ENCODE measurements at places on chromosomes 4 and X.

DNA sequence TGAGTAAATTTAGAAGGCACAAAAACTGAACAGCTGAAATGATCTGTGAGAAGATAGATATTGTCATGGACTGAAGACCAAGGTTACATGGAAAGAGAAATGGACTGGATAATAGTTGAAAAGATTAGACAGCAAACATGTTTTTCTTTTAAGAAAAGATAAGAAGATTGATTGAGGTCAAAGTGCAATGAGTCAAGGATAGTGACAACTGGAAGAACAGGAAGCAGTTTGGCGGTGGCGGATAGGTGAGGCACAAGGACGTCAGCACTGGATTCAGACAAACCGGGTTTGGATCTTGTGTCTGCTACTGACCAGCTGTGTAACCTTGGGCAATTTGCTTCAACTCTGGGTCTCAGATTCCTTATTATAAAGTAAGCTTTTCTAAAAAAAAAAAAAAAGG lies 2.0 kb upstream of the HPGD start:
- DNase-seq = no peak

GRCh38 chr4:138919094-138919936 lies 96.3 kb upstream of the NOCT start:
- DNase-seq = peak; percentile 77

DNA sequence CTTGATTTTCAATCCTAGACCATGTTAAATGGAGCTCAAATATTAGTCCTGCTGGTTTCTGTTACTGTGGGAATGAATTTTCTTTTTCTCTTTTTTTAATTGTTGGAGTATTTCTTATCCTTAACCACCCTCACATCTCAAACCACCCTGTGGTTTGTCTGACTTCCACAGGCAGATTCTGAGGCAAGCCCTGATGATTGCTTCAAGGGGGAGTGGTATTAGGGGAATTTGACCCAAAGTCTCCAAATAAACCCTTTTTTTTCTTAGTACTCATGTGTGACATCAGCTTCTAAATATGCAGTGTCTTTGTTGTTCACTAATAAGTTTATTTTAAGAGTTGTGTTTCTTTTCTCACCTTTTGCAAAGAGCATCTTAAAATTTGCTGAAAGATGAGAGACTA lies 810.3 kb downstream of the IL1RAPL1 start:
- peak; percentile 21 for DNase-seq

- no peak for DNase-seq
Observed at GRCh38 chr4:122827258-122827878, 737 bp downstream of the FGF2 start.

- no peak for DNase-seq
Observed at GRCh38 chr4:146260521-146260920, 46.2 kb downstream of the REELD1 start.

GRCh38 chr4:86048426-86048825 lies 311.4 kb downstream of the MAPK10 start:
- DNase-seq = no peak

GRCh38 chr4:102431608-102431961 lies 69.6 kb upstream of the NFKB1 start:
- no peak for DNase-seq

DNA sequence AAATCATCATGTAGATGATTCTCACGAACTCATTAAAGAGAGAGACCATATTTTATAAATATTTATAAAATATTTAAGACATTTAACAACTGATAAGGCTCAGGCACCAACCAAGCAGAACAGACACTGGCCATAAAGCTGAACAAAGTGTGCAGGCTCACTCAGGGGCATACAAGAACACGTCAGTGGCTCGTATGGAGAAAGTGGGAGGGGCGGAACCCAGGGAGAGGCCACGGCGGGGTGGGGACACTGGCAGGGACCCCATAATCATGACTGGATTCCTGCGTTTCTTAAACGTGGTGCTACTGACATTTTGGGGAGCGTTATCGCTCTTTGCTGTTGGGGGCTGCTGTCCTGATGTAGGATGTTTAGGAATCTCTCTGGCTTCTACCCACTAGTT lies 31.3 kb upstream of the FAT1 start:
- DNase-seq = no peak

DNA sequence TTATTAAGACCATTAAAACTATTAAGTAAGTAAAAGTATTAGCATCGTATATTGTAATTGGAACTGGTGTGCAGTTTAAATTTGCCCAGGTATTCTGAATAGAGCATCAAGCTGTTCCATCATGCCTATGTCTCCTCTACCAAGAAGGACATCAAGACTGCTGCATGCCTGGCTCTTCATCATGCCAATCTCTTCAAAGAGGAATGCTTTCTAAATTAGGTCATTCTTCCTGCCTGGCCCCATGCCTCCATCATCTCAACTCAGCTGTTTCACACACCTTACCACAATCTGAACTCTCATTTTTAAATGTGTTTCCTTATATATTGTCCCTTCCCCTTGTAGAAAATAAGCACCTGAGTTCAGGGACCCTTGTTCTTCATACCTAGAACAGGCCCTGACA lies 270.5 kb upstream of the PPARGC1A start:
- no peak for DNase-seq

DNA sequence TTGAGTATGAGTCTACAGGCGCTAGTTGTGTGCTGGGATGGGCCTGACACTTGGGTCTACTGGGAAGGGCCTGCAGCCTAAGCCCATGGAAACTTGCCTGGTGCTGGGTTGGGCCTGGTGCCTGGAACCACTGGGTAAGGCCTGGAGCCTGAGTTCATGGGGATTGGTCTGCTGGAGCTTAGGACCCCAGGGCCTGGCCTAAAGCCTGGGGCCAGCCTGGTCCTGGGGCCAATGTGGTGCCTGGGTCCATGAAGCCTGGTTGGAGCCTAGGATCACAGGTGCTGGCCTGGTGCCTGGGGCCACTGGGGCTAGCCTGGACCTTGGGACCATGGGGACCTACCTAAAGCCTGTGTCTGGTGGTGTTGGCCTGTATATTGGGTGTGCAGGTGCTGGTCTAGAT lies 270.3 kb upstream of the GRIA3 start:
- DNase-seq = no peak

GRCh38 chr4:110270492-110271197 lies 72.2 kb upstream of the ELOVL6 start:
- peak; percentile 35 for DNase-seq

DNA sequence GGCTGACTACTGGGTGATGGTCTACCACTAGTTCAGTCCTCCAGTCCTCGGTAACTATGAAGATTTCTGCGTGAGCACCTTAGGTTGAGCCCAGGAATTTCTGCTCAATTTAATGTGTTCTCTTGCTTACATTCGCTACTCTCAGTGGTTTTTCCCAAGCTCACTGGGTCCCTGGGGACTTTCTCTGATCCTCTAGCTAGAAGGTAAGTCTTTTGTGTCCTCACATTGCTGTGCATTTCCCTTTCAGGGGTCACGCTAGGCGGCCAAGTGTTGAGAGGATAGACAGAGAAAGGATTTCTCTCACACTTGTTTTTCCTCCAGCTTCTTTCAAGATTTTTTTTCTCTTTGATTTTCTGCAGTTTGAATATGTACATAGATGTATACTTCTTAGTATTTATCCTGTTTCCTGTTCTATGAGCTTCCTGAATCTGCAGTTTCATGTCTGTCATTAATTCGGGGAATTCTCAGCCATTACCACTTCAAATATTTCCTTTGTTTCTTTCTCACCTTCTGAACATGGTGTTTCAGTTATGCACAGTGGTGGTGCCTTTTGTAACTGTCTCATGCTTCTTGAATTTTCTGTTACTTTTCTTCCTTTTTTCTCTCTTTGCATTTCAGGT lies 17.5 kb downstream of the MAGEA9 start:
- no peak for DNase-seq

GRCh38 chrX:143437439-143437838 lies 79.8 kb downstream of the SPANXN3 start:
- peak; percentile 2 for DNase-seq

DNA sequence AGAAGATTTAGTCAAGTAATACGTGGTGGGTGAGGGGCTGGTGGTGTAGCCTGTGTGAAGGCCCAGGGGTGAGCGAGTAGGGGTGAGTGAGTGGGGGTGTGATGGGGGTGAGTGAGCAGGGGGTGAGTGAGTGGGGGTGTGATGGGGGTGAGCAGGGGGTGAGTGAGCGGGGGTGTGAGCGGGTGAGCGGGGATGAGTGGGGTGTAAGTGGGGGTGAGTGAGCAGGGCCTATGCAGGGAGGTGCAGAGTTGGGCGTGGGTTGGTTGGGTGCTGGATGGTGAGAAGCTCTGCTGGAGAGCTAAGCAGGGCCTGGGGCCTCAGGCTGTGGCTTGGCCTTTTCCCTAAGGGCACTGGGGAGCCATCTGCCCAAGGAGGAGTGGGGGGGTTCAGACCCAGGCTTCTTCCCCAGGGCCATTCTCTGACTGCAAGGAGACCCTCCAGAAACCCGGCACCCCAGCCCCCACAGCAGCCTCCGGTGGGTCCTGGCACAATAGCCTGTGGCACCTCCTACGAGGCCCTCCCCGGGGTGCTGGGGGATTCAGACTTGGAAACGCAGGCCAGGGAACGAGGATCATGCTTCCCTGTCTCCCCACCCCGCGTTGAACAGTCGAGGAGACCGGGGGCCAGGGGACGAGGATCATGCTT lies 30.4 kb downstream of the SH3TC1 start:
- DNase-seq = no peak

DNA sequence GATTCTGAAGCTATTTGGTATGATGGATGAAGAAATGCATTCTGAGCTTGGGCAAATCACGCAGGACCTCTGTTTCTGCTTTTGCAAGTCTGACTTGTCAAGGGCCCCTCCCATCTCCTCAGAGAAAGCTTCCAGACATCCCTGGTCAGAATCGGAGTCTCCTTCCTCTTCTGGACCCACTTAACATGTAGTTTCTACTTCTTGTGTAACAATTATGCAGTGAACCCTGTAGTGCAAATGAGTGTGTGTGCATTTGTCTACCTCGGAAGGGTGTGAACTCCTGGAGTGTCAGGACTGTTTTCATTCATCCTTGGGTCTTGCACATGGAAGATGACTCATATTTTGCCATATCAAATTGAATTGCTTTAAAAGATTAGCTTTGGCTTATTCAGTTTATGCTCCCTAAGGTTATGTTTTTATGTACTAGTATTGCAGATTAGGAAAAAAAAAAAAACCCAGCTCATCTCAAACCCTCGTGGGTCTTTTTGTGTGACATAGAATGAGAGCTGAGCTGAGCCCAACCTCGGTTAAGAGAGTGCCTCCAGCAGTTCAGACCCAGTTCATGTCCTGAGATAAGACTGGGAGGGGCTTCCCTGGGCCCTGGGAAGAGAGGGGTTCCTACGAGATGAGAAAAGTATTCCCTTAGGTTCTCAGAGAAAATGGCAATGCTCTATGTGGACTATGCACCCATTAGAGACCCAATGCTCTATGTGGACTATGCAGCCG lies 61.1 kb upstream of the RPL34 start:
- DNase-seq = no peak

- DNase-seq = no peak
Observed at GRCh38 chr4:174707051-174707676, 121.9 kb downstream of the GLRA3 start.

DNA sequence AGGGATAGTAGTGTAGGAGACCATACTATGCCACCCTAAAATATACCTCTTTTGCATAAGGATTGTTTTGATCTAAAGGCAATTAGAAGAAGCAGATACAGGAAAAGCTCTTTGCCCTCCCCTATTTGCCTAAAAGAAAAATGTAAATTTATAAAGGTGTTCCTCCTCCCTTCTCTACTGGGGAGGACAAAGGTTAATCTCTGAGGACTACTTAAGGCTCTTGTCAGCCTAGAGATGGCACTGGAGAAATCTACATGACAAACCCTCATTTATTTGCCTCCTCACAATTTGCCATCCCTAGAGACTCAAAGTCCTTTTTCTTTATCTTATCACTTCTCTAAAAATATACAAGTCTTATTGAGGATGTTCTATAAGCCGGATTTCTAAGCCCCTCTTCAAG lies 1021.8 kb downstream of the STPG2 start:
- no peak for DNase-seq

GRCh38 chr4:148444296-148445070 lies 2.3 kb upstream of the NR3C2 start:
- no peak for DNase-seq

DNA sequence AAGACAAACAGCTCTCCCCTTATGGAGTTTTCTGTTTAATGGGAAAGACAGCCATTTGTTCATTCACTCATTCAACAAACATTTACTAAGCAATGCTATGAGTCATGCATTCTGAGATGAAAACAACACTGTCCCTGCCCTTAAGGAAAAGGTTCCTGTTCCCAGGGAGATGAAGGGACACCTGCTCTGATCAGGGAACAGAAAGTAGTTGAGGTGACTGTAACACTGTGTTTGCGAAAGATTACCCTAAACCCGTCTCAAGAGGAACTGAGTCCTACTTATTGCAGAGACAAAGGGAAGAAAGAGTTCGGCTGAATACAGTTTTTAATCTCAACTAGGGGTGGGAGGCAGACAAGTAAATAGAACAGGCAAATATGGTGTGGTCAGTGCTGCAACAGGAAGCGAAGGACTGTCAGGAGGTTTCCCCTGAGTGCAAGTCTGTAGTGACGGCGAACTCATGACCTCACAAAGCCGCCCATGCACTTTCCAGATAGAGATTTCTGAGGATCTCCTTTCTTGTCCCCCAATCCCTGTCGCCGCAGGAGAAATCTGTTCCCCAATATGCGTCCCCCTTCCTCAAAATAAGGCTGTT lies 712 bp downstream of the STX18 start:
- peak; percentile 33 for DNase-seq

DNA sequence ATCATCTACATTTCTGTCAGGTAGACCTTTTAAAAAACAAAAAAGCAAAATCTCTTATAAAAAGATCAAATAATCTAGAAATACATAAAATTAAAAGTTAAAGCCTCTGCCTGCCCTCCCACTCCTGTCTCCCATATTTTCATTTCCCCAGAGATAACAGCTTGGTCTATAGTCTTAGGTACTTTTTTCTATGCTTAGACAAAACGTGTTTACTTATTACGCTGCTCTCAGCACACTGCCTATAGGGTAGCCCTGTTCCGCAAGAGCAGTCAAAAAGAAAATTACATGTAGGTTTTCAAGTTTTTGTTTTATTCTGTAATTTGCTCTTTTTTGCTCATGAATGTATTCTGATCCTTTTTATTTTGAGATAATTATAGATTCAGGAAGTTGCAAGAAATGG lies 73.3 kb downstream of the TAF1 start:
- no peak for DNase-seq

DNA sequence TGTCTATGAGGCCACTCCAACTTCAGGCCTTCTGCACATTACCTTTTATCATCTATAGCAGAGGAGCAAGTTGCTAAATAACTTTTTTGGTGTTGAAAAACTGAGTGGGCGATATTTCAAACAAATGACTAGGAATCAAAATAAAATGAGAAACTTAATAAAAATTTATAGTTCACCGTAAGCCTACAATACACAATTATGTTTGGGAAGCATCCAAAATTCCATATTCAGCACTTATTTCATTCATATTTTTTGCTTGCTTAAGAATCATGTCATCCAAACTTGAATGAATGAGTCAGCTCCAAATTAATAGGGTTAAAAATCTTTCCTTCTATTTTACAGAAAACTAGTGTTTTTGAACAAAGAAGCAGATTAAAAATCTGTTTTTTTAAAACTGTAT lies 119.1 kb downstream of the SH3RF1 start:
- DNase-seq = no peak

DNA sequence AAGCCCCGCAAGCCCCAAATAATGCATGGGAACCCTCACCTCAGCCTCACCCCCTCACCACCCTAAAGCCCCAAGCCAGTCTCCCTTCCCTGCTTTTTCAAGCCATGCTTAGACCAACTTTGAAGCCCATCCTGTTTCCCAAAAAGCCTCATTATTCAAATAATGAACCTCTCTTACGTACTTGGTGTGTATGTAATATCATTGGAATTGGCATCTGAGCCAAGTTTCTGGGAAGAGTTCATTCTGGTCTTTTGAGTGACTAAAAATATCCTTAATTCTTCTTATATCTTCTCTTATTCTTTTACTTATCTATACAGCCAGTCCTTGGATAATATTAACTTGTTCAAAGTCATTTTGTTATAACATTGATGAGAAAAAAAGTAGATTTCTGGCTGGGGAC lies 875.8 kb upstream of the SLIT2 start:
- DNase-seq = no peak

All from H4 (cell line).